ENCODE measurements at places on chromosomes 6 and 20. TPM values are rescaled to one million over a fixed set of nuclear protein-coding genes. Genes with fewer than 3 reads are reported as not detected.

Gene WDR27
- total RNA-seq: 7.9 TPM

Gene SYNDIG1
- total RNA-seq: not detected

Gene CST5
- total RNA-seq: not detected

Gene TFAP2A
- 26.6 TPM for total RNA-seq

Gene GINS1
- 31.5 TPM for total RNA-seq

Gene LGSN
- total RNA-seq: 0.07 TPM

Gene C20orf141
- total RNA-seq: not detected

Gene PRDM13
- not detected for total RNA-seq

Gene CCN6
- total RNA-seq: not detected

Gene GATA5
- not detected for total RNA-seq

Gene YWHAB
- total RNA-seq: 135 TPM

Gene GPR63
- not detected for total RNA-seq

Gene SCUBE3
- not detected for total RNA-seq

Gene BHLHE23
- total RNA-seq: not detected

Gene ADAM33
- 0.15 TPM for total RNA-seq

Gene NKX2-4
- 1.2 TPM for total RNA-seq

Gene ELOVL2
- 7.1 TPM for total RNA-seq

Gene FAM209B
- not detected for total RNA-seq

Gene MRPS18B
- total RNA-seq: 108 TPM

Gene PPP1R3G
- 1.3 TPM for total RNA-seq

Gene LRRN4
- total RNA-seq: 0.76 TPM

Gene F13A1
- total RNA-seq: not detected

Gene ACSS2
- total RNA-seq: 34.2 TPM

Gene GFRA4
- not detected for total RNA-seq

Gene TTLL9
- total RNA-seq: not detected

Gene RPS10
- 3,564 TPM for total RNA-seq

Gene MEP1A
- not detected for total RNA-seq

Gene ACTL10
- total RNA-seq: not detected

Gene HUS1B
- 0.15 TPM for total RNA-seq

Gene DEFB124
- total RNA-seq: not detected

Gene CRISP3
- total RNA-seq: not detected

Gene C6orf58
- total RNA-seq: not detected

Gene FAM83C
- not detected for total RNA-seq

Gene VSTM2L
- total RNA-seq: 1.0 TPM

Gene LY6G6D
- total RNA-seq: not detected

Gene SMPDL3A
- total RNA-seq: 3.1 TPM

Gene C6orf15
- total RNA-seq: not detected

Gene VWA7
- 0.94 TPM for total RNA-seq

Gene NR2E1
- total RNA-seq: 1.2 TPM

Gene ADTRP
- total RNA-seq: 1.4 TPM

Gene PLG
- total RNA-seq: not detected

Gene NMBR
- total RNA-seq: not detected

Gene SNAI1
- total RNA-seq: 8.4 TPM

Gene SLC52A3
- total RNA-seq: 0.57 TPM

Gene OR12D3
- total RNA-seq: not detected

Gene CENPW
- total RNA-seq: 43.3 TPM

Gene TINAG
- total RNA-seq: not detected

Gene CTCFL
- total RNA-seq: not detected

Gene SLC22A1
- not detected for total RNA-seq

Gene SIRPA
- total RNA-seq: 42.4 TPM

Gene OLIG3
- total RNA-seq: not detected

Gene ROS1
- total RNA-seq: 5.2 TPM

Gene GCM1
- total RNA-seq: not detected

Gene C6orf163
- not detected for total RNA-seq

Gene SRMS
- total RNA-seq: not detected

Gene TFAP2C
- total RNA-seq: 7.5 TPM

Gene HSPA12B
- 0.05 TPM for total RNA-seq

Gene GRM1
- total RNA-seq: 0.02 TPM

Gene BCAS4
- total RNA-seq: 16.2 TPM
